Right lobe of liver (tissue), 6 donors: ENCODE measurements at places on chromosomes 6 and 20. TPM values are rescaled to one million over a fixed set of nuclear protein-coding genes. Genes with fewer than 3 reads are reported as not detected.

GRCh38 chr6:168017629-168018028 lies 20.2 kb downstream of the KIF25 start:
- no peaks in the 10 kb centered on the region for H3K4me1 ChIP-seq
- no peaks in the 10 kb centered on the region for H3K36me3 ChIP-seq
- DNase-seq: no peak
- H3K4me3 ChIP-seq: no peak overlapping the region
- no peak overlapping the region for H3K27ac ChIP-seq

GRCh38 chr6:44257753-44258324 lies 511 bp upstream of the SLC35B2 start:
- H3K27ac ChIP-seq: peak overlapping the region; percentile 89
- peak overlapping the region; percentile 91 for H3K4me3 ChIP-seq
- H3K27me3 ChIP-seq: no peaks in the 10 kb centered on the region
- no peak for DNase-seq

Gene ZNF133
- total RNA-seq: 4.3 TPM

GRCh38 chr6:128239146-128239545 lies 281.3 kb downstream of the PTPRK start:
- no peak overlapping the region for H3K4me3 ChIP-seq
- no peaks in the 10 kb centered on the region for H3K36me3 ChIP-seq
- no peak overlapping the region for H3K27ac ChIP-seq
- H3K4me1 ChIP-seq: no peaks in the 10 kb centered on the region
- DNase-seq: no peak

GRCh38 chr6:30883685-30884520 lies at the start of gene DDR1:
Gene DDR1 (plus strand): TSS chr6:30884519. CDS start chr6:30888730, 4,211 bp downstream.
- H3K4me3 ChIP-seq: peak within 1 kb of the TSS; percentile 68
- peak within 1 kb of the TSS; percentile 0 for H3K27ac ChIP-seq
- H3K4me1 ChIP-seq: no peaks in the 10 kb centered on the region
- peak; percentile 68 for DNase-seq
- no peaks in the 10 kb centered on the region for H3K36me3 ChIP-seq

DNA sequence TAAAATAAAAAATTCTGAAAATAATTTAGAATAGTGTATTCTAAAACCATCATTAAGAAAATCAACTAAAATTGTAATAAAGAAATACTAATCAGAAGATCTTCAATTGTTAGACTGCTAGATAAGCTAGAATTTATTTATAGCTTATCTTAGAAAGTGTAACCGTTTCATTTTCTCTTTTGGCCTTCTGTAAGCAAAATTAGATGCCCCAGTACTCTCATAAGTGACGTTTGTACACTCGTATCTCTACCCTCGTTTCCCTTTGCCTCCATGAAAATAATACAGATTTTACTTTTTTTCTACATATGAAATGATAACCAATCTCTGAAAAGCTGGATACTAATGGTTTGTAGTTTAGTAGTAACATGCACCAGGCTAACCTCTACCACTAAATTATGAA lies 19.8 kb downstream of the DSE start:
- H3K27ac ChIP-seq: no peak overlapping the region
- H3K4me3 ChIP-seq: no peak overlapping the region
- no peaks in the 10 kb centered on the region for H3K27me3 ChIP-seq
- DNase-seq: no peak

DNA sequence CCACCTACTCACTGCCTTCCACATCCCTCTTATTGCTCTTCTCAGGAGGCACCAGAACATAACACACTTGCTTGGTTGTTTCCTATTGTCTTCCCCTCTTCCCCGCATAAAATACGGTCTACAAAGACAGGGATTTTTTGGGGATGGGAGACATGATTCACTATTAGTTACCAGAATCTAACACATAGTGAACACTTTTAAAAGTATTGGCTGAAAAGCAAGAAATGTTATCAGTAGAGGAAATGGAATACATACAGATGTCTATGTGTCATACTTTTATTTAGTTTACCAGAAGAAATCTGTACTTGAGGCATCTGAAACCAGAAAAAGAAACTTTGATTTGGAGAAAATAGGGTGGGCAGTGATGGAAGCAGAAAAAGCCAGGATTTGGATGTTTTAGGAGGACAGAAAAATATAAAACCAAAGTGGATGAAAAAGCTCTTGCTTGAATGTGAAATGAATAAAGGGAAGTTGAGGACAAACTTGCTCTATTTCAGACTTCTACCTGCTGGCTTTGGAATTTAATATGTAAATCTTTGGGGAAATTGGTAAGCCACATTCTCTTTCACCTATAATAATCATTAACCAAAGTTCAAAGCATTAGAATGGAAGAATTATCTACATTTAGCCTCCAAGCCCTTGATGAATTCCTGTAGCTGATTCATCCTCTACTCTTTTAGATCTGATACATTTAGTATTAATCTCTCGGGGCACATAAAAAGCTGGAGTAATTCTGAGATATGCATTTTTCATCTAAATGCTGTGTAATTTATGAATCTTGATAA lies 82.6 kb downstream of the DOK5 start:
- H3K4me1 ChIP-seq: no peaks in the 10 kb centered on the region
- H3K27me3 ChIP-seq: no peaks in the 10 kb centered on the region
- H3K36me3 ChIP-seq: no peaks in the 10 kb centered on the region
- no peak overlapping the region for H3K4me3 ChIP-seq
- DNase-seq: no peak

Gene CCR6
- not detected for total RNA-seq

GRCh38 chr6:25743868-25744267 lies 10.7 kb upstream of the SLC17A4 start:
- H3K4me3 ChIP-seq: no peak overlapping the region
- no peak for DNase-seq
- H3K27ac ChIP-seq: no peak overlapping the region
- H3K36me3 ChIP-seq: no peaks in the 10 kb centered on the region
- H3K27me3 ChIP-seq: no peaks in the 10 kb centered on the region
